ENCODE measurements at places on chromosomes 4 and X. TPM values are rescaled to one million over a fixed set of nuclear protein-coding genes. Genes with fewer than 3 reads are reported as not detected.

The LANCL3 gene
- total RNA-seq, result 0.55 TPM

The MAGEA2 gene
- total RNA-seq, result 9.2 TPM

The RENBP gene
- total RNA-seq, result 14.0 TPM

The PPP1R2C gene
- total RNA-seq, result not detected

The HERC6 gene
- total RNA-seq, result 4.1 TPM

The PNCK gene
- total RNA-seq, result 8.6 TPM

The FAM133A gene
- 0.16 TPM for total RNA-seq

The IGSF1 gene
- 23.6 TPM for total RNA-seq

The PRDM5 gene
- 31.3 TPM for total RNA-seq

The CAPN6 gene
- 4.0 TPM for total RNA-seq

The SCLT1 gene
- 14.3 TPM for total RNA-seq

The C4orf50 gene
- total RNA-seq, result 0.17 TPM

The RNF150 gene
- total RNA-seq, result 7.0 TPM

The PDLIM5 gene
- total RNA-seq, result 51.5 TPM

The CFP gene
- total RNA-seq, result 3.4 TPM

The NXF2 gene
- total RNA-seq, result not detected

The TSPAN5 gene
- total RNA-seq, result 20.8 TPM
